Muscle of leg (tissue), 16 donors: ENCODE measurements at places on chromosomes 16 and 17. TPM values are rescaled to one million over a fixed set of nuclear protein-coding genes. Genes with fewer than 3 reads are reported as not detected.
A peak's percentile ranks its signal among the peaks of the same experiment; 100 is the strongest.

SNX20 gene
- 1.4 TPM for polyA plus RNA-seq

OR3A3 gene
- polyA plus RNA-seq = 0.07 TPM

DNA sequence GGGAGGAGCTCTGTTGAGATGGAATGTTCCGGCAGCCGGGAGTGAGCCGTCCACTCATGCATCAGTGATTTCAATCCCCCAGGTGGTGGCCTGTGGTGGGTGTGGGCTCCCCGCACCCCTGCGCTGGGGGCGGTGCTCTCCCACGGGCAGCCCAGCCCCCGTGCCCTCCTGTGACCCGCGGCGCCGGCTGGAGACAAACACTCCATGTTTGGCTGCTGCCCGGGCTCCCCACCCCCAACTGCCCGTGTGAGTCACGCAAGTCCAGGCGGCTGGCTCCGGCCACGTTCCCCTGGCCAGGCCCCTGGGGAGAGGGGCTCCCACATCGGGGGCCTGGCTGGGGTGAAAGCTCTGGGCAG lies 29.4 kb downstream of the CACNA1H start:
- peak; percentile 39 for DNase-seq

DNA sequence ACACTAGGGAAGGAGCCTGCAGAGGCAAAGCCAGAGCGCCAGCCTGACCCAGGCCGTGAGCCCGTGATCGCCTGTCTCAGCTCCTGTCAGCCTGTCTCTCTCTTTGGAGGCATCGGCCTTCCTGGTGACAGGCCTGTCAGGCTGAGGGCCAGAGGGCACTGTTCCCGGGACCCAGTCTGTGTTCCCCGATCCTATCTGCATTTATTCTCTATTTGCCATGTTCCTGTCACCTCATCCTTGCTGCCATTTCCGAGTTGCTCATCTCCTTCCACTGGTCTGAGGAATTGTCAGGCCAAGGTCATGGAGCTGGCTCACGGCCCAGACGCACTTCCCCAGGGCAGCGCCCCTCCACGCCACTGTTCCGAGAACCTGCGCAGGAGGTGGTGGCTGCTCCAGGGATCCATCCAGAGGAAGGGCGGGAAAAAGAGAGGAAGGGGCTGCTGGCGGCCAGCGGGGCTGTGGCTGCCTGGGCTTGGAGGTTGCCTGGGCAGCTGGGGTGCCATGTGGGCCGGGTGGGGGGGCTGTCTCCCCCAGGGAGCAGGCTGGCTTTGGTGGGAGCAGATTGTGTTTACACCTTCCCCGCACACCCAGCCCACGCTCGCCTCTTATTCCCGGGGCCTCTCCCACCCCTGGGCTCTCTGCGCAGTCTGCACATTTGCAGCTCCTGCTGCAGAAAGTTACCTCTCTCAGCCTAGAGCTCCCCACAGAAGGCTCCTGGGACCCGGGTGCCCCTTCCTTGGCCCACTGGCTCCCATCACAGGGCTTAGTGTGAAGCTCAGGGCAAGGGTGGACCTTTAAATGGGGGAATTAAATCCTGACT lies 4.9 kb downstream of the PRCD start:
- DNase-seq = no peak
